ENCODE measurements at places on chromosomes 4 and X.

- no peak for DNase-seq
These were observed 41.8 kb downstream of the CLCN3 start for GRCh38 chr4:169662206-169662605.

GRCh38 chrX:9566150-9566621 is 101.3 kb downstream of the TBL1X start:
- peak; percentile 73 for DNase-seq

DNA sequence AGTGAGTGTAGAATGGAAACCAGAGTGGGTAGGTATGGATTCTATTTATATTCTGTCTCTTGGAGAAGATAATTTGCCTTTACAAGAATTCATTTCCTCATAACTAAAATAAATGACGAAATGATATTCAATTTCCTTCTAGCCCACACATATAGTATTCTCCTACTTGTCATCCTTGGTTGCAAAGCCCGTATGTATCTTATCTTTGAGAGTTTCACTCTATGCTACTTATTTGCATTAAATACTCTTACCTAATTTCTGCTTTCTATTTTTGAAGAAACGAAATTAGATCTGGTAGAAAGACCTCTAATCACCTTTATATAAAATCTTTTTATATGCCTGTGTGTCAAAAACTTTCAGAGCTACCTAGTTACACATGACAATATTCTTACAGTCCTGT is 457.7 kb downstream of the NKX6-1 start:
- no peak for DNase-seq

GRCh38 chrX:25344161-25344936 is 328.6 kb upstream of the ARX start:
- DNase-seq, result no peak

DNA sequence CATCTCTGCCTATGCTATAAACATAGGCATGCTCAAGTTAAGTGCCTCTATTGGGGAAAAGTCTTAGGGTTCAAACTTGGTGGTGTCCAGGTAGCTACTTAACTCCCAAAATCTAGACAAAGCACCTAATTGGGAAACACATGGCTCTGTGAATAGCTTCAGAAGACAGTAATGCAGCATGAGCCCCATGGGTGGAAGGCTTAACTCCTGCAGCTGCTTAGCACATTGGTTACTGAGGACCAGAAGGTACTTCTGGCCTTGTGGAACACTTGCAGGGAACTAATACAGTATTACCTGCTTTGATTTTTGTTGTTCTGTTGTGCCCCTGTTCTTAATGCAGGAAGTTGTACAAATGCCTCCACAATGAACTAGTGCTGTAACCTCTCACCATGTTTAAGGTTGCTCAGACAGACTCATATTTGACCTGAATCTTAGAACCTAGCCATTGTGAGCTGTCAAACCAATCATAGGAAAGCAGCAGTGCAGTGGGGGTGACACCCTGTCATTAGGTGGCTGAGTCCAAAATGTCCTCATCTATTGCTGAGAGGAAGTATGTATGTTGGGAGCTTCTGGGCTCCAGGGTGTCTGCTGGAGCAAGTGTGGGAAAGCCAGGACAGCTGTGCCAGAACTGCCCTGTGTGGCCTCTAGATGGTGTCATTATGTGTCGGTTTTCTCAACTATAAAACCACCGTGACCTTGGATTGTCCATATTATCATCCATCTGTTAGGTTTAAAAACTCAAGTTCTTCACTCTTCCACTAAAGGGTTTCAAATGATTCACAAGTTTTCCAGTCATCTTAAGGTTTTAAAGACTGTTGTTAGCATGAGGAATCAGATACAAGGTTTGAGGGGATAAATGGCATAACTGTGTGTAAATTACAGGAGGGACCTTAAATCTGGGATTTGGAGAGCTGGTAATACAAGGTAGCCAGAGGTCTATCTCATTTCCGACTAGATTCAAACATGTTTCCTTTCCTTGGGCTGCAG is 69.9 kb upstream of the WDR1 start:
- no peak for DNase-seq

- no peak for DNase-seq
These were observed 51.0 kb upstream of the ENPP6 start for GRCh38 chr4:184268584-184269160.

DNA sequence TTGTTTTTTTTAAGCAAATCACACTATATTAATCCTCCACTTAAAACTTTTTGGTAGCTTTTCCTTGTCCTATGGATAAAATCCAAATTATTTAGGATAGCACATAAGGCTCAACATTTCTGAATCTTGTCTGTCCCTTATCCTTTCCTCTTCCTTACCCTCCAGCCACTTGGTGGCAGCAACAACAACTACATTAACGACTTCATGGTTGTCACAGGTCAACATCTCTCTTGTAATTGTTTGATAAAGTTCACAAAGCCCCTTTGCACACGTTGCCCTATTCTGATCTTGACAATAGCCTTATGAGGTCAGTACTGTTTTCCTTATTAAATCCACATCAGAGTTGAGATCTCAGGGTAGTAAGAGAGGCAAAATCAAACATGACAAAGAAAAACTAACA is 269.0 kb upstream of the PABPC4L start:
- DNase-seq, result no peak

GRCh38 chrX:10447564-10448214 is 172.7 kb downstream of the MID1 start:
- DNase-seq, result peak; percentile 52

GRCh38 chr4:5900844-5901243 is 8.0 kb upstream of the CRMP1 start:
- DNase-seq, result no peak

- DNase-seq, result no peak
These were observed 58.9 kb downstream of the ARX start for GRCh38 chrX:24956828-24957227.

DNA sequence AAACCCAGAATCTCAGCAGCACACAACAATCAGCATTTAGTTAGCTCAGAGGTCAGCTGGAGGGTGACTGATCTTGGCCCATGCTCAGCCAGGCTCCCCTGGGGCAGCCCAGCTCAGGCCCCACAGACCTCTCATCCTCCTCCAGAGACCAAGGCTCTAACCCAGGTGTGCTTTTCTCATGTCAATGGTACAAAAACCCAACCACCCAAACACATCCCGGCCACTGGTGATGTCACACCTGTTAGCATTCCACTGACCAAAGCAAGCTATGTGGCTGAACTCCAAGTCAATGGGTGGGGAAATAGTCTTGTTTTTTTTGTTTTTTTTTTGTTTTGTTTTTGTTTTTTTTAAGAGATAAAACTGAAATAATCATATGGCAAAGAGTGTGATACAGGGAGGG is 77.5 kb downstream of the CYTL1 start:
- DNase-seq, result no peak

DNA sequence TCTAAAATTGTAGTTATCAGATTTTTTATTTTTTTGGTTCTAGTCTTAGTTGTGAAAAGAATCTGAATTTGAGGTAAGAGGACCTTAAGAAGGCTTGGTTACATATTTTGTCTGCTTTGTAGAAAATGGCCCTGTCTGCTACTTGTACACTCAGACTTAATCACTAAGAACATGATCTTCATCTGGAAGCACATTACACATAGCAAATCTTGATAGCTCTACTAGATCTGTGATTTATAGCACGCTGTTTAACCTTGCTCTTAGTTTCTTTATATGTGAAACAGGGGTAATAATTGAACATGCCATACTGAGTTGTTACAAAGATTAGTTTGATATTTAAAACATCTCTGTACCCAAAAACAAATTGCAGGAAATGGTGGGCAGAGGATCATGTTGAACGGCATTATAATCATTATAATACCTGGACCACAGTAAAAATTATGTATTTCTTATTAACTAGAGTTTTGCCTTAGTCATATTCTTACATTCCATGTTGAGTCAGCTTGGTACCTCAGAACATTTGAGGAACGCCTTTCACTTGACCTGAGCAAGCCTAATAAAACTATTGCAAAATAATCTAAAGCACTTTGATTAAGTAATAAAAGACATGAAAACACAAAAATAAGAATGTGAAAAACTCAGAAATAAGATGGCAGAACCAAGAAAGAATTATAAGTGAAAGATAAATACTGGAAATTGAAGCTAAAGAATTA is 738.0 kb upstream of the AADAT start:
- DNase-seq, result peak; percentile 9

DNA sequence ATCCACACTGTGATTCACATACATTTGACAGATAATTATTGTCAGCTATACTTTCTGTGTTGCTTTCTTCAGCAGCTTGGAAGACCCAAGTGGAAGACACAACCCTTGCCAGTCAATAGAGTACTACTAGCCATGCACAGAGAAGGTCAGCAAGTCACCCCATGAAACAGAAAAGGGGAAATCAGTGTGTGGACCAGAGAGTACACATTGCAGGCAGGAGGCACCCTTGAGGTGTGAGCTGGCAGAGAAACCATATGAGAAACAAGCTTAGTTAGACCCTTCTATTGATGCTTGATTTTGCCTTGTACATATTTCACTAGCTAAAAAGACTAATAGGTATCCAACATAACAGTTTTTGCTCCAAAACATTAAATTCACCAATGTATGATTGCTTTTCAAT is 99.5 kb downstream of the NLGN4X start:
- DNase-seq, result no peak

GRCh38 chrX:151488677-151489076 is 74.8 kb upstream of the PASD1 start:
- no peak for DNase-seq

- no peak for DNase-seq
These were observed 74.3 kb downstream of the CFAP299 start for GRCh38 chr4:80409809-80410208.

- DNase-seq, result no peak
These were observed 1.8 kb downstream of the FGF5 start for GRCh38 chr4:80268081-80268823.

- DNase-seq, result no peak
These were observed 225.9 kb downstream of the NR3C2 start for GRCh38 chr4:148216321-148216720.

DNA sequence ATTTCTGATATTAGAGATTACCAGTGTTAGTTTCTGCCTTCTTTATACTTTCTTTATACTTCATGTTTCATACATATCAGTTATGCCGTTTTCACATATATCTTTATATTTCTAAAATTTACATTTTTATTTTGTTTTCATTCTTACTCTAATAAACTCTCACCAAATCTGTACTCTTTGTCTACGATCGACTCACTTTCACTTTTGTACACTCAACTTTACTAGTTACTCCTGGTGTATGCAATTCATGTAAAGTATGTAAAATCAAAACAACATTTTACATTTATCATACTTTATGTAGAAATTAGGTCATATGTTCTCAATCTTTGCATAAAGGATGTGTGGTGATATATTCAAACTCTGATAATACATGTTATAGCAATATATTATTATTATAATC is 59.9 kb downstream of the UGT2A3 start:
- DNase-seq, result no peak

- DNase-seq, result no peak
These were observed 46.0 kb upstream of the CLNK start for GRCh38 chr4:10730590-10730989.

GRCh38 chr4:152885185-152885584 is 50.9 kb upstream of the FHDC1 start:
- DNase-seq, result no peak

GRCh38 chrX:103681443-103681842 is 5.1 kb downstream of the MORF4L2 start:
- DNase-seq, result no peak

- no peak for DNase-seq
These were observed 379.7 kb downstream of the SPRY1 start for GRCh38 chr4:123776267-123776666.

DNA sequence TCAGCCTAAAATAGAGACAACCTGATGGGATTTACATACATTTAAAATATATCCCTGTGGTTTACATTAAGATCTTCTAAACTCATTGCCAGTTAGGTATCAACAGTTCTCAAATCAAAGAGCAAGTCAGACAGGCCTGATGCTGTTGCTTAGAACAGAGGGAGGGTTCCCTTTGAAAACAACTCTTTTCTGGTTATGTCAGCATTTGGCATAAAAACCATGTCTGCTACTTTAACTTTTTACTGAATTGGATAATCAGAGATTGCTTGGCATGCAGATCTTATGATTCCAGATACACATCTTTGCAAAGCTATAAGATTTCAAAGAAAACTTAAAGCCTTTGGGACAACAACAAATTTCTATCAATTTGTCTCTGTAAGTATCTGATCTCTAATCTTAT is 140.8 kb downstream of the CPE start:
- no peak for DNase-seq

DNA sequence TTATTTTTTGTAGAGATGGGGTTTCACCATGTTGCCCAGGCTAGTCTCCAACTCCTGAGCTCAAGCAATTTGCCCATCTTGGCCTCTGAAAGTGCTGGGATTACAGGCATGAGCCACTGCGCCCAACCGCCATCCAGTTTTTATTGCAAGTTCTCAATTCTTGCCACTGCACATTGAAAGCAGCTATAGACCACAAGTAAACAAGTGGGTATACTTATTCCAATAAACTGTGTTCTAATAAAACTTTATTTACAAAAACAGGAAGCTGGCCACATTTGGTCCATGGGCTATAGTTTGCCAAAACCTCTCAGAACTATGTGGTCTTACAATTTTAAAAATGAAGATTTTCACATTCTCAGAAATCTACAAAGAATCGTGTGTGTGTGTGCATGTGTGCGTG is 313.6 kb upstream of the RASGEF1B start:
- no peak for DNase-seq

- no peak for DNase-seq
These were observed 7.0 kb downstream of the LAGE3 start for GRCh38 chrX:154471839-154472684.

DNA sequence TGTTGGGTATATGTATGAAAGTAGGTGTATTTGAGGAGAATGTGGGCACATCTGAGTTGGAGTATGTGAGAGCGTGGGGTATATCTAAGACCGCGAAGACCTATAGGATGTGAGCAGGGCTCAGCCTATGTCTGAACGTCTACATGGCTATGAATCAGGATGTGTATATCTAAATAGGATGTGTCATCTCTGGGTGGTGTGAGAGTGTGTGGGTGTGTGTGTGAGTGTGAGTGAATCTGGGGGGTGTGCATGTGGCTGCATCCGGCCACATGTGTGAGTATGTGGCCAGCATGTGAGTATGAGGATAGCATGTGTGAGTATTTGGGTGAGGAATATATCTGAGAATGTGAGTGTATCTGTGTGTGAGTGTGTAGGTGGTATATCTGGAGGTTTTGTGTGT is 7.7 kb downstream of the GPR173 start:
- no peak for DNase-seq

GRCh38 chrX:39819921-39820849 is 277.6 kb downstream of the BCOR start:
- DNase-seq, result no peak

DNA sequence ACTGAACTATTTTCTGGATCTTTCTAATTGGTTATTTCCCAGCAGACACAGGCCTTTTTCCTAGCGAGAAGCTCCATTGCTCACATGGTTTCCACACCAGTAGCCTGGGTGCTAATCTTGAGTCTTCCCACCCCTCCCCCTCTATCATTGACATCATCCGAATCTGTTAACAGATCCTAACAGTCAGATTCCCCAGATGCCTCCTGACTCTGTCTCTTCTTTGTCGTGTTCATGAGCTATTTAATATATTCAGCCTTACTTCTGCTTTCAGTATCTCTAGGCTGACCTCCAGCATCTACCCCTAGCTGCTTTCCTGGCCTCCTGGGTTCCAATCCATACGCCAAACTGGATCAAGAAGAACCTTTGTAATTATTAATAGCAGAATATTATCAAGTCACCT is 85.0 kb downstream of the CLNK start:
- no peak for DNase-seq

GRCh38 chrX:9656277-9656676 is 109.4 kb downstream of the GPR143 start:
- DNase-seq, result no peak

All from retinal pigment epithelial cell (primary cell).